ENCODE measurements at places on chromosomes 13 and 19.

GRCh38 chr19:52237197-52237596 lies 32.2 kb upstream of the ZNF766 start:
- no peak for DNase-seq

- no peak for DNase-seq
These were observed 2.8 kb upstream of the IFI30 start for GRCh38 chr19:18170714-18171255.

DNA sequence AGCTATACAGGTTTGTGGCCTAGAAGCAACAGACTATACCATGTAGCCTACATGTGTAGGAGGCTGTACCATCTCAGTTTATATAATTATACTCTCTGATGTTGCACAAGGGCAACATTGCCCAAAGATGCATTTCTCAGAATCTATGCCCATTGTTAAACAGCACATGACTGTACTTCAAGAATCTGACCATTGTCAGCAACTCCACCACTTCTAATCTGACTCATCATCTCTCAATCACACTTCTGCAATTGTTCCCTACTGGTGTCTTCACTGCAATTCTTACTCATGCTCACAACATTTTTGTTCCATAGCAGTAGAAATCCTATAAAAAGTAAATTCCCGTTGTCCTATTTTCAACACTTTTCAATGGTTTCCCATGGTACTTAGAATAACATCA lies 63.9 kb upstream of the ATXN8OS start:
- DNase-seq: no peak

DNA sequence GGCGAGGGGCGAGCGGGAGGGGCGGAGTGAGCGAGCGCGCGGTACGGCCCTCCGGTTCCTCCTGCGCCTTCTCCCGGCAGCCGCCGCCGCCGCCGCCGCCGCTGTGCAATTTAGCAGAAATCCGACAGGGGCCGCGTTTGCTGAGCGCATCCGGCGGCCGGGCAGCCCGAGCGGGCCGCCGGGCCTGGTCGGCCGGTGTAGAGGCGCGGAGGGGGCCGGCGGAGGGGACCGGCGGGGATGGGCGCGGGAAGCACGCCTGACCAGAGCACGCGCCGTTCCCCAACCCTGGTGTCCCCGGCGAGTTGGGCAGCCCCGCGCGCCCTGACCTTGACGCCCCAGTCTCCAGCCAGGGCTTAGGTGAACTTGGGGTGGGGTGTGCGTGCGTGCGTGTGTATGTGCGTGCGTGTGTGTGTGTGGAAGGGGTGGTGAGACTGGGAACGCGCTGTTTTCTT lies 144.5 kb upstream of the ZNF536 start:
- peak; percentile 58 for DNase-seq

DNA sequence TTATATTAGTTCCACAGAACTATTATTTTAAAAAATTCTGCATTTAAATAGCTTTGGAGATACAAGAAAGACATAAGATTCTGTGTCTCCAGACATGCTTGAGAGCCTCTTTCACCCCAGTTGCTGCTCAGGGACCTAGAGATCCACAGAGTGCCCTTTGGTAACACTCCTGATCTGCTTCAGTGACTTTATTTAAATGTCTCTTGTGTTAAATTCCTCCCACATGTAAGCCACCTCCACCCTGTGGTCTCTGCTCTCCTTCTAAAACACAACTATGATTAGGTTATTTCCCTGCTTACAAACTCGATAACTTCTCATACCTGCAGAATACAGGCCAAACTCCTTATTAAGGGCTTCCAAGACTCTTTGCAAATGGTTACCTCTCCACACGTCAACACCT lies 141.0 kb downstream of the RFC3 start:
- DNase-seq: no peak

- DNase-seq: no peak
These were observed 907.9 kb downstream of the PCDH9 start for GRCh38 chr13:66322193-66322740.

GRCh38 chr19:13169769-13170168 lies 19.6 kb downstream of the IER2 start:
- no peak for DNase-seq

DNA sequence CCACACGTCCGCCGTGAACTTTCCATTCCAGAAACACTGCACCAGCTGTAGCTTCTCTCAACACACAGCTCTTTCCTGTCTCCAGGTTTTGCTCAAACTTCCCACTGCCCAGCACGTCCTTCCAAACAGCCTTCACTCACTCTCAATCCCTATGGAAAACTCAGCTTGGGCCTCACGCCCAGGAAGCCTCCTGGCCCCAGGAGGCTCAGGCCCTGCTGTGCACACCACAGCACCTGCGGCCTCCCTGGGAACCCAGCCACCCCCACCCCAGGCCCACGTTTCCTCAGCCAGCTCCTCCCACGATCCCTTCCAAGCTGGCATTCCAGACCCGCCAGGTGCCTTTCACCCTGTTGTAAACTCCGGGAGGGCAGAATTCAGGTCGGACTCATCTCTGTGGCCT lies 35.2 kb downstream of the C13orf46 start:
- no peak for DNase-seq

- no peak for DNase-seq
These were observed 1587.1 kb downstream of the PCDH9 start for GRCh38 chr13:65642996-65643395.

DNA sequence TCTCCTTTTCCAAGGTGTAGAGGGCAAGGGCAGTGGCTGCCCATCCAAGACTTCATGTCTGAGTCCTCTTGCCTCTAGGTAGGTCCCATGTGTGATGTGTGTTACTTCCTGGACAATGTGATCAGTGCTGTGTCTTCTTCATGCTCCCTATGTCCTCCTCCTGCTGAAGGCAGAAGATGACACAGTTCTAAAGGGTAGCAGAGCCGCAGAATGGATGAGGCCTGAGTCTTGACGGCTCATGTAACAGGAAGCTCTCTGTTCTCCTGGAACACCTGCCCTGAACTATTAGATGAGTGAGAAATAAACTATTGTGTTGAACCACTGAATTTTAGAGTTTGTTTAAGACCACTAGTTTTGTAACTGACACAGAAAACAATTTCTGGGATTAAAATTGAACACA lies 165.9 kb downstream of the NDFIP2 start:
- no peak for DNase-seq

DNA sequence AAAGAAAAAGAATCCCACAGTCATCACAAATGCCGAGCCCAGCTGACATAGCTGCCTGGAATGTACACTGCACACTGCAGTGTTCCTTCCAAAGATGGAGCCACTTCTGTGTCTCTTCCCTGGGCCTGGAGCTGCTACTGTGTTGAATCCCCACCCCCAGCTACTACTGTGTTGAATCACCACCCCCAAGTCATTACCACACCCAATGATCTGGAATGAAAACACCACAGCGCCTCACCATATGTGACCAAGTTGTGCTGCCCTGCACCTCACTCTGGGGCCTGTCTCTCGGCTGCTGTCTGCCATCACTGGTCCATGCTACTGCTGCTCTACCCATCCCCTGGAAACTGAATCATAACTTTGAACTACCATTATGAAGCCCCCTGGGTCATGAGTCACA lies 861.2 kb downstream of the UQCRFS1 start:
- no peak for DNase-seq

DNA sequence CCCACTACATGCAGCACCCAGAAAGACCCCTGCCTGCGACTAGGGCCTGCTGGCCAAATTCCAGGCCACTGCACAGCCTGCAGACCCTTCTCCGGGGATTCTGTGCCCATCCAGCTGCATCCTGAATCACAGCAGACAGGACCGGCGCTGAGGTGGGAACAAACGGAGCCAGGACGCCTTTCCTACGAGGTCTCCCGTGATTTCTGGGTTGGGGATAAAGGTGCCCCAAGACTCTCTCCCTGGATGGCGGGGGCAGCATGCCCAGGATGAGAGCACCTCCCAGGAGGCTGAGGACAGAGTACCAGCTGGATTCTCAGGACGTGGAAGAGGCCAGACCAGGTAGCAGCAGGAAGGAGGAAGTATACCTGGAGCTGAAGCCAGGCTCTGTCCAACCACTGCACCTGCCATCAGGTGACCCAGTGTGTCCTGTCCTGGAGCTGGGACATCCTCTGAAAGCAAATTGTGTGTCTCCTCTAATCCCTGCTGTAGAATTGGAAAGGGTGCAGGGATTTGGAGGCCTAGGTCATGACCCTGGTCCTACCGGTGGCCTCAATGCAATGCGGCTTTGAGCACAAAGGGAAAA lies 3.4 kb upstream of the FUT5 start:
- no peak for DNase-seq

DNA sequence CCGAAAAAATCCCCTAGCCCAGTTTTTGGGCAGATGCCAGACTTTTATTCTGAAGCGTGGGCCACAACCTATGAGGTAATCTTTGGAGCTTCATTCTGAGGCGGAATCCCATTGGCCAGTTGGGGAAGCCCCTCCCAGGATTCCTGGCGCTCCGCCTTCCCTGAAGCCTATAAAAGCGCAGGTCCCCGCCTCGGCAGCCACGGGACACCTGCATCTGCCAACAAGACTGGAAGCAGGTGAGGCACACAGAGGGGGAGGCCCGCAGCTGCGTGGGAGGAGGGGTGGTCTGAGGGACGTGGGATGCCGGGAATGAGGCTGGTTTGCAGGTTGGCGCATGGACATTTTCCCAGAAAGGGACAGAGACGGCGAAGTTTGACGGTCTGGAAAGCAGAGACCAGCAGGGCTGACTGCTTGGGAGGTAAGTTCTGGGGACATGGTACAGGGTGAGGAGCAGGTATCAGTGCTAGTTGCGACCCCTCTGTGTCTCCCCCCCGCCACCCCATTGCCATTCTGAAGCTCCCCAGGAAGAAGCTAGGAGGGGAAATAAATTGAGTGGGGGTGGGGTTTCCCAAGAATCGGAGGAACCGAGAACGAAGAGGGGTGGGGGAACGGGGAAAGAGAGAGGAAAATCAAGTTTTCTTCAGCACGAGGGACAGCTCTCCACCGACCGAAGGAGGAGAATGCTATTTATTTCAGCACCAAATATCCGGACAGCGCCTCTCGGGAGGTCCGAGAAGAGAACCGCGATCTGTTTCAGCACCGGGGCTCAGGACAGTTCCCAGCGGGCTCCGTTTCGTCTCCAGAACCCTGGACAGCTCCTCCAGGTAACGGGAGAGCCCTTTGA lies 22.4 kb upstream of the FEM1A start:
- DNase-seq: peak; percentile 29

DNA sequence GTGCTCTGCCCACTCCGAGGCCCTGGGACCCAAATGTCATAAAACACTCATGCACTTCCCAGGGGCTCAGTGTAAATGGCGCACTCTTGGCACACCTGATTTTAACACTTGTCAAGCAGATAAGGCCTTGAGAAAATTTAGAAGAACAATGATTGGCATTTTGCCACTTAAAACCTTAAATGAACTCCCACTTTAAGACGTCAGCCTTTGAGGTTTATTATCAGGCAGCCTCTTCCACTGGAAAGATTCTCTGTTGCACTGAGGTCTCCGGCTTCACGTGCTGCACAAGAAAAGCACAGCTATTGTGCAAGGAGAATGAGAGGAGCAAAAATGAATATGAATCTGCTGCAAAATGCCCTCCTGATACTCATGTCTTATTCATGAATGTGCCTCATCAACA lies 38.5 kb upstream of the ATP11A start:
- no peak for DNase-seq

DNA sequence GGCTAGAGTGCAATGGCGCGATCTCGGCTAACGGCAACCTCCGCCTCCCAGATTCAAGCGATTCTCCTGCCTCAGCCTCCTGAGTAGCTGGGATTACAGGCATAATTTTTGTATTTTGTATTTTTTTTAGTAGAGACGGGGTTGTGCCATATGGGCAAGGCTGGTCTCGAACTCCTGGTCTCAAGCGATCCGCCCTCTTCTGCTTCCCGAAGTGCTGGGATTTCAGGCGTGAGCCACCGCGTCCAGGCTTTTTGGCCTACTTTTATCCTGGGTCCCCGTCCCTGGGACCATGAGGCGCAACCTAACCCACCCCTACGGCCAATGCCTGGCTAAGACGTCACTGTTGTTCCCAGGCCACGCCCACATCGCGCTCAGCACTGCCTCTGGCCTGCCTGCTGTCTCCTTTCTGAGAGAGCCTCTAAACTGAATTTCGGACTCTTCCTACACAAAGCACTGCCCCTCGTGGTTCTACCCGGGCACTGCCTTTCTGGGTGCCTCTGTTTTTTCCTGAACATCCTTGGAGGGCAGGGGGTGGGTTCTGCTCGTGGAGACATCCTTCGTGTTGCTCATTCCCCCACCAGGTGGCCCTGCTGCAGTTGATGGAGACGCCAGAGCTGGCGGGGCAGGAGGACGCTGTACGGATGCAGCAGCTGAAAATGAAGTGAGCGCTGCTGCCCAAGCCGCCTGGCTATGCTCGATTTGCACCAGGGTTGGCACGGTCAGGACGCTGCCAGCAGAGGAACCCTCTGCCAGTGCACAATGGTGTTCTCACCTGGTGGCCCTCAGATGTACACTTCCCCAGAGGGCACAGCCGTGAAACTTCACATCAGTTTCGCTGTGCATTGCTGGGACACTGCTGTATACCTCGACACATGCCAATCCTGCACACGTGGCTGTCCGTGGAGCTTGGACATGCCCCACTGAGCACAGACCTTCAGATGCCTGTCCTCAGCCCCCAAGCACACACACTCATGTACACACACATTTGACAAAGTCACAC lies 2.0 kb downstream of the REX1BD start:
- peak; percentile 67 for DNase-seq

DNA sequence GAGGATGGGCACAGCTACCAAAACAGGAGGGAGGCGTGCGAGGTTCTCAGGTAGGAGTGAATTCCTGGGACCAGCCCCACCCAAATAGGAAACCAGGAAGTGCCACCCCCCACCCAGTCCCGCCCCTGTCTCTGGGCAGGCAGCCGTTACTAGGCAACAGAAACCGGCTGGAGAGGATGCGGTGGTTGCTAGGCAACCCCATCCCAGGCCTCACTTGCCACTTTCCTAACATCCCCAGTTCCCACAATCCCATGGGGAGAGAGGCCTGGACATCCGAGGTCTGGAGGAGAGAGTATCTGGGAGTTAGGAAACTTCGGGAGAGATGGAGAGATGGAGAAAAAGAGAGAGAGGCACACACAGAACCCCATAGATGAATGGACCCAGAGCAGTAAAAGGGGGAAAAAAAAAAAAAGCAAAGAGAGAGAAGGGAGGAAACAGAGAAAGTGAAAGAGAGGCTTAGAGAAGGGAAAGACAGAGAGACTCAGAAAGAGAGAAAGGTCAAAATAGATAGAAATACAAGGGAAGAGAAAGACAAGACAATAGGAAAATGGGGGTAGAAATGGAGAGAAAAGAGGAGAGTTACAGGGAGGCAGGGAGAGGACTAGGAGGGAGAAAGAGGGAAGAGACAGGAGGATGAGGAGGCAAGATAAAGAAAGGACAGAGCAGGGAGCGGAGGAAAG lies 3.8 kb downstream of the GRIK5 start:
- no peak for DNase-seq

Data from hypothalamus (tissue), 51 donors.